Glomerular endothelial cell (primary cell): ENCODE measurements at places on chromosomes 7 and 10.

- DNase-seq: no peak
Observed at GRCh38 chr7:70177166-70177565, 578.9 kb downstream of the AUTS2 start.

DNA sequence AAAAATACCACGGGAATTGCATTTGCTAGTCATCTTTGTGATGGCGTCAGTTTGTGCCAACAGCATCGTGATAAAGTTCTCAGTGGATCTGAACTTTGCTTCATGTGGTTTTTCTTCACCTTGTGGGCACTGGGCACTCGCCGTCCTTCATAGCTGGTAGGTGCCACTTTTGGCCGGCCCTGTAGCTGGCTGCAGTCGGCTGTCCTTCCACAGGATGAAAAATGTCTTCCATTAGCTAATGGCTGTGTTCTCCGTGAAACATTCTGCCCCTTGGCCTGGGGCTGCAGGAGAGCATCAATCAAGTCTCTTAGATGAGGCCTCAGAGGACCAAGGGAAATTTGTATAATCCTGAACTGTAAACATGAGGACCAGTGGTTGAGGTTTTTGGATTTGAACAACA lies 145.3 kb downstream of the DYNC1I1 start:
- DNase-seq: no peak

GRCh38 chr10:118732245-118733165 lies 22.3 kb downstream of the CACUL1 start:
- DNase-seq: no peak

DNA sequence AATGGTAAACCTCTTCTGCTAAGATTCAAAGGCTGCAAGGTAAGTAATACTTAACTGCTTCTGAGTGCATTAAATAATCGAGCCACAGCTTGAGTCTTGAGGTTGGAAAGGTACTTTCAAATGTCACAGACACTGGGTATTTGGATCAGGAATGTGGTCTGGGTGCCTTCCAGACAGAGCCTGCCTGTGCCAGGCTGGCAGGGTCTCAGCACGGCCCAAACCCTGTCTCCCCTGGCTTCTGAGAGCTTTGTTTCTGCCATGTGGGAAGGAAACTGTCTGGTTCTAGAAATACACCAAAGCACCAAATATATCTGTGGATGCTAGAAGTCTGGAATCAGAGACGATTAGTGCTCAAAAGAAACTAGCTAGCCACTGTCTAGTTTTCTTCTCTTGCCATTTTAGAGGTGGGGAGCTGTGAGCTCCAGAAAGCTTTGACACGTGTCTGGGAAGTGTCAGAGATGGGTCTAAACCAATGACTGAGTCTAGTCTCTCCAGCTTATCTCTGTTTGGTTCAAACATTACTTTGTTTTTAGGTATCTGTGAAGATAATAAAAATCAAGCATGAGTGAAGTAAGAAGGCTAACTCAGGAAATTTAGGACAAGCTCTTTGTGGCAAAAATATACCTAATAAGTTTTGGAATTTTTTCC lies 162.8 kb downstream of the CYP26A1 start:
- DNase-seq: no peak

DNA sequence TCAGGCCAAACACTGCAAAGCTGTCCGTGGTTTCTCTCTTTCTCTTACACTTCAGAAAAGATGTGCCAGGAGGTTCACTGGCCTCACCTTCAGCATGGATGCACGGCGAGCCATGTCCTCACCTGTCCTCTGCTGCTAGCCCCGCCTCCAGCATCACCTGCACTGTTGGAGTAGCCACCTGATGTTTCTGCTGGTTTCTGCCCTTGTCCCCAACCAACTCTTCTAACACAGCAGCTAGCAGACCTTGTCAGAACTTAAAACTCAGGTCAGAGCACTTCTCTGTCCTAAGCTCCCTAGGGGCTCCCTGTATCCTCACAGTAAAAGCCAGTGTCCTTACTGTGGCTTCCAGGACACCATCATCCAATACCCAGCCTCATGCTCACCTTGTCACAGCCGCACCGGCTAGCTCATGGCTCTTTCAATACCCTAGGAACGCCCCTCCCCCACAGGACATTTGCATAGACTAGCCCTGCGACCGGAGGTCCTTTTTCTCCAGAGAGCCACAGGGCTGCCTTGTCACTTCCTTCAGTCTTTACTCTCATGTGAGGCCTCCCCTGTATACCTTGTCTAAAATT lies 15.2 kb downstream of the PALD1 start:
- DNase-seq: no peak

GRCh38 chr7:21089653-21090052 lies 303.0 kb upstream of the SP8 start:
- DNase-seq: no peak

GRCh38 chr7:130804220-130804619 lies 70.2 kb upstream of the KLF14 start:
- DNase-seq: no peak

GRCh38 chr10:87818505-87819288 lies 671 bp upstream of the ATAD1 start:
- no peak for DNase-seq

DNA sequence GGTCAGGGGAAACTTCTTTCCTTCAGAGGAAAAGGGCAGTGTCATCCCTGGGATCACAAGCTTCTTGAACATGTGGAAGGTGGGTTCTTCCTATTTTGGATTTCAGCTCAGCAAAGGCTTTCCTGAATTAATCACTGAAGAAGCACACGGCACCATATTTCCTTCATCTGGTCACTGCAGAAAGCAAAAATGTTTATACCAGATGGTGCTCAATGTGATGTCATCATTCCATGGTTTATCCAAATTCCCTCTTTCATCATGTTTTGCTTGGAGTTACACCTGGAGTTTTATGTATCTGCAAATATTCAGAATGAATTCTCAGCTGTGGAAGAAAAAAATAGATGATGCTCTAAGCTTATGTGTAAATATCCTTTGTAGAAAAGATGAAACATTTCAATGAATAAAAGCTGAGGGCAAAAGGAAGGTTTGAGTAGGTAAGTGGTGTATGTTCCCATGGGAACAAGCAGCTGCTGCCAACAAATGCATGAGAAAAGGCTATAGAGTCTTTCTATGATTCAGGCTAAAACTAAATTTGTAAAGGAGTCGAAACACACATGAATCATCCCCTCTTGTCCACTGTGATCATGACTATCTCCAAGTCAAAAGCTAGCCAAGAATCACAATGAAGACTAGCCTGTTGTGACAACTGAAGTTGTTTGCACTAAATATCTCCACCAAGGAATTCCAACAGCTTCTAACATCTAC lies 26.9 kb upstream of the BPGM start:
- DNase-seq: no peak

DNA sequence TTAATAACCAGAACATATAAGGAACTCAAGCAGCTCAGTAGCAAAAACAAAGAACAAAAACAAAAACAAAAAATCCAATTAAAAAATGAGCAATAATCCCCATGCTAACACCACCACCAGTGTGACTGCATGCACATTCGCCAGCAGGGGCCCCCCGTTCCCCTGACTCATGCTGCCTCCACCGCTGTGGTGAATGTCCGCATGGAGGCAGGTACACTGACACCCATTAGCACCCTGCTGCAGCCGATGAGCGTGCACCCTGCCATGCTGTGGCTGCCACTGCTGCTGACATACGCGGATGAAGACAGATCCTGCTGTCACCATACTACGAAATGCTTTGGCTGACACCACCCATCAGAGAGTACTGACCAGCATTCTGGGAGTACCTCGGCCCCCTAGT lies 321.6 kb upstream of the LRRTM3 start:
- no peak for DNase-seq

- no peak for DNase-seq
Observed at GRCh38 chr10:102670065-102670670, 25.9 kb downstream of the TRIM8 start.
